ENCODE measurements at places on chromosomes 3 and 15. TPM values are rescaled to one million over a fixed set of nuclear protein-coding genes. Genes with fewer than 3 reads are reported as not detected.

The CFAP44 gene
- total RNA-seq, result 5.4 TPM

The GLDN gene
- total RNA-seq, result 0.14 TPM

The CCR8 gene
- total RNA-seq, result 1.8 TPM

The TMEM266 gene
- total RNA-seq, result 1.2 TPM

The TRPC1 gene
- total RNA-seq, result 3.1 TPM

GRCh38 chr3:184284696-184285095 is 8.9 kb downstream of the ECE2 start:
- no peak for DNase-seq

GRCh38 chr3:196624907-196625306 is 14.6 kb upstream of the NRROS start:
- DNase-seq, result no peak

DNA sequence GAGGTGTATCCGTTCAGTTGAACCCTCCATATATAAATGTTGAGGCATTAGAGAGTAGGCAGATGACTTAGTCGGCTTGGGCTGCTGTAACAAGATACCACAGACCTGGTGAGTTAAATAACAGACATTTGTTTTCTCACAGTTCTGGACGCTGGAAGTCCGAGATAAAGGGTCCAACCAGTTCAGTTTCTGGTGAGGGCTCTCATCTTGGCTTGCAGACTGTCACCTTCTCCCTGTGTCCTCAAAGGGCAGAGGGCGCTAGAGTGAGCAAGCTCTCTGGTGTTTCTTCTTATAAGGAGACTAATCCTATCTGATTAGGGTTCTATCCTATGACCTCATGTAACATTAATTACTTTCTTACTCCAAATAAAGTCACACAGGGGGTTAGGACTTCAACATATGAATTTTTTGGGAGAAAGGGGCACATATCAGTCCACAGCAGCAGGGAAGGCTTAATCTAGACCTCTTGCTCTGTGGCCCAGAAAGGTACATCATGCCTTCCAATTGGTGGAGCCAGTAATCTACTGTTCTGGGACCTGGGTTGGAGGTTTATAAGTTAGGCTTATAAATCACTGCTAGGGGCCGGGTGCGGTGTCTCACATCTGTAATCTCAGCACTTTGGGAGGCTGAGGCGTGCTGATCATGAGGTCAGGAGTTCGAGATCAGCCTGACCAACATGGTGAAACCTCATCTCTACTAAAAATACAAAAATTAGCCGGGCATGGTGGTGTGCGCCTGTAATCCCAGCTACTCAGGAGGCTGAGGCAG is 26.3 kb upstream of the SLC28A2 start:
- no peak for DNase-seq

DNA sequence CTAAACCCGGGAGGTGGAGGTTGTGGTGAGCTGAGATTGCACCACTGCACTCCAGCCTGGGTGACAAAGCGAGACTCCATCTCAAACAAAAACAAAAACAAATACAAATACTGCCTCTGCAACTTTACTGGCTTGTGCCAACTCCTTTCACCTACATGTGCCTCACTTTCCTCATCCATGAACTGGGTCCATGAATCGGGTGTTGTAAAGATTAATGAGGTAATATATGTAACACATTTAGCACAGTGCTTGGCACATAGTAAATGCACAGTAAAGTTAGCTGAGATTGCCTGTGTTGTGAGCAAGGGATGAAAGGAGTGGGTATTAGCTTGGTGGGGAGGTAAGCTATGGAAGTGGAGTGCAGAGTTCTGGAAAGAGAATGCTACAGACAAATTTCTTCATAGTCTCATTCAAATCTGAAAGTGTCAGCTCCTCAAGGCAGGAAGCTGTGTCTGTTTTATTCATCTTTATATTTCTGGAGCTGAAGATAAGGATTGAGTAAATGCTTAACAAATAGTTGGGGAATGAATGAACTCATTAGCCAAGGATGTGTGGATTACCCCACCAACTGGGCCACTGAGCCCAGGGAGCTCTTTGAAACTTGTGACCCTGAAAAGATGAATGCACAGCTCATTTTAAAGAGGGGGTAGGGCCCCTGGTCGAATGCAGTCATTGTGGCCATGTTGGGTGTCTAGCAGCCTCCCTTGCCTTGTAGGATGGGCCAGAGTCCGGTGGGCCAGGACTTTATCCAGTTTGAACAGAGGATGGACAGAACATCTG is 7.7 kb upstream of the CDCP1 start:
- no peak for DNase-seq

DNA sequence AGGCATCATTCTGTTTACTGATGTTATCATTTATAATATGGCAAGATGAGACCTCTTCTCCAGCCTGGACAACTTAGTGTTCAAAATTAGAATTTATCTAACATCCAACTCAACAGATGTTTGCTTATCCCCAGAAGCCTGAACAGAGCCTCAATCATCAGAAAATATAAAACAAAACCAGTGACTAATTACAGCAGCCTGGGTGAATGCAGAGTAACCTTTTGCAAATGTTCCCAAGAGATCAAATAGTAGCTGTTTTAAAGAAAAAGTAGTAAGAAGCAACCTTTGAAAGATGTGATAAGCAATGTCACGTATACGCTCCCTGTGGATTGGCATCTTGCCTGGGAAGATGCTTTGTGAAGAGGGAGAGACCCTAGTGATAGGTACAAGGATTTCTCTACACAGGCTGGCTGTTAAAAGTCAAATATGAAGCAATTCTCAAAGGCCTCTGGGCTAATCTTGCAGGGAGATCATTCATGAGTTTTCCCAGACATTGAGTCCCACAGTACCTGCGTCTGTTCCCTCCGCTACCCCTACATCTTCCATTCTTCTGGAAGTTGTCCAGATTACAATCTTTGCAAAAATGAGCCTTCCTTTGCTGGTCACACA is 39.3 kb upstream of the PRICKLE2 start:
- DNase-seq, result no peak

DNA sequence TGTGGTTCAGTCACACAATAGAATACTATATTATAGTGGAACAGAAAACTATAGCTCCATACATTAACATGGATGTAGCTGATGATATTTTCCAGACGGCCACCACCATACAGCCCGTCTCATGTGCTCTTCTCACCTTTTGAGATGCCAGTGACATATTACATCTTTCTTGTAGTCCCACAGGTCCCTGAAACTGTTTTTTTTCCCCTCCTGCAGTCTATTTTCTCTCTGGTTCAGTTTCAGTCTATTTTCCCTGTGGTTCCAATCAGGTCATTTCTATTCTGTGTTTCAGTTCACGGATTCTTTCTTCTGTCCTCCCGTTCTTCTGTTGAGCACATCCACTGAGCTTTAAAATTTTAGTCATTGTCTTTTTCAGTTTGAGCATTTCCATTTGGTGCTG is 72.2 kb downstream of the PPCDC start:
- no peak for DNase-seq

DNA sequence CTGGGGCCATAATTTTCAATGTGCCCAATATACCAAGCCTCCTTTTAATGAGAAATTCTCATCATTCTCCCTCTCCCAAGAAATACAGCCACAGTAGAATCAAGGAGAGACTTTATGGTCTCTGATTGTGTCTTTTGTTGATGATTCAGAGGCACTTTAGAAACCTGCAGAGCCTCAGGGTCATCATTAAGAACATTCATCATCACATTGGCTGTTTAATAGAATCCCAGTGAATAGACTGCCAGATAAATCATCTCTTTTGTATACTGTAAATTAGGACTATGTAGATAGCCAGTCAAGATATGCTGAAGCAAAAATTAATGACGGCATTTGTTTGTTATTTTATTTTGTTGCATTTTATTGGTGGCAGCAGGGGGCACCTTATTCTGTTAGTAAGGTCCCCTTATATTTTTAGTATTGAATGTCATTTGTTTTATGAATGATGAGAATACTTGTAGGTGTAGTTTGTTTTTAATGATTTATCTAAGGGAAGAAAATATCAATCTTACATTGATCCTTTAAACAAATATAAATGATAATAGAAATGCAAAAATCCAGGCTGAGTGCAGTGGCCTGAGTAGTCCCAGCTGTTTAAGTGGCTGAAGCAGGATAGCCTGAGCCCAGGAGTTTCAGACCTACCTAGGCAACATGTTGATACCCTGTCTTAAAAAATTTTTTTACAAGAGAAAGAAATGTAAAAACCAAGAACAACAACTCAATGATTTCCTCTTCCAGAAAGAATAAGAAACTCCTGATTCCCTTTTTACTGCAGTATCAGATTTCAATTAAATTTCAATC is 138.8 kb downstream of the ZBBX start:
- no peak for DNase-seq

DNA sequence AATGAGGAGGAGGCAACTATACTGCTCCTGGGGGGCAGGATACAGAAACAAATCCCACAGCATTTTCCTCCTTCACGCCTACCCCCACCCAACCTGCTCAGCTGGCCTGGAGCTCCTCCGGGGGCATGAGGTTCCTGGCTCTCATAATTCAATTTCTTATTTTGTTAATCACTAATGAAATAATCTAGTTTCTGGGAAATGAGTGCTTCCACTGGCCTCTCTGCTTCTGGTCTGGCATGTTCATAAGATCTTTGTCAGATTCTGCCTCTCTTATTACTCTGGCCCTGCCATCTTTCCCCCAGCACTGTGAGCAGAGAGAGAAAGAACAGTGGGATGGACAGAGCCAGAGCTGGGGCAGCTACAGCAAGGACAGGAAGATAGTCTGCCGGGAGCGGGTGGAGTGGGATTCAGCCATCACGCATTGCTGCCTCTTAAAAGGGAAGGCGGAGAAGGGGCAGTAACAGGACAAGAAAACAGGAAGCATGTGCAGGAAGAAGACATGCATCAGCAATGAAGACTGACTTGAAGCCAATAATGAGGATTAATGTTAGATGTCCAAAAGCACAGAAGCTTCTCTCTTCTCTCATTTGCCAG is 13.6 kb downstream of the RPAP1 start:
- DNase-seq, result no peak
